ENCODE measurements at places on chromosomes 1 and 21. TPM values are rescaled to one million over a fixed set of nuclear protein-coding genes. Genes with fewer than 3 reads are reported as not detected.

DNA sequence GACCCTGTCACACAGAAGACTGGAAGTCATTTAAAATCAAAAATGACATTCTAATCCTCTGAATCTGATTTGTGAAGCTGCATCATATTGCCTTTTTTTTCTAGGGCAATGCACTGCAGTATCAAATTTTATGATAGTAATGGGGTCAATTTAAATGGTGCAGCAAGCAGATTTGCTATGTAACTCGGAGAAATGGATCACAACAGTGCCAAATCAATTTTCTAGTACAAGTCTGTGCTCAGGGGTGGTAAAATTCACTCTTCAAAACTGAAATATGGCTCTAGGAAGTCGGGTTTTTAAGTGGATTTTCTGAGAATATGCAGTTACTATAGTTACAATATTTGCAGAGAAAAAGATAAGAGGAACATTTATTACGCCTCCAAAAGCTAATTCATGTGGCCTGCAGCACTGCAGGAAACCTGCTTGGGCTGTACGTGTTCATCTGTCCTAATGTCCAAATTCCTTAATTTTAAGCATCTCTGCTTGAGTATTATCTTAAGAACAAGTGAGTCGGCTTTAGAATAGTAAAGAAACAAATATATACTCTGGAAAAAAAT, 31.5 kb downstream of the HLCS start:
- H3K4me3 ChIP-seq, result no peak overlapping the region
- peaks cover 45% of the 10 kb centered on the region for H3K36me3 ChIP-seq
- DNase-seq, result no peak
- no peaks in the 10 kb centered on the region for H3K4me1 ChIP-seq
- H3K27me3 ChIP-seq, result no peaks in the 10 kb centered on the region

GRCh38 chr1:204483791-204484190, 10.8 kb downstream of the PIK3C2B start:
- no peak overlapping the region for H3K4me3 ChIP-seq
- no peak overlapping the region for H3K27ac ChIP-seq
- H3K27me3 ChIP-seq, result no peaks in the 10 kb centered on the region
- H3K36me3 ChIP-seq, result no peaks in the 10 kb centered on the region

GRCh38 chr1:108852221-108852975, 4.5 kb downstream of the AKNAD1 start:
- H3K4me3 ChIP-seq, result peak overlapping the region; percentile 17
- H3K36me3 ChIP-seq, result no peaks in the 10 kb centered on the region
- no peak for DNase-seq
- H3K27ac ChIP-seq, result peak overlapping the region; percentile 2
- no peaks in the 10 kb centered on the region for H3K27me3 ChIP-seq

DNA sequence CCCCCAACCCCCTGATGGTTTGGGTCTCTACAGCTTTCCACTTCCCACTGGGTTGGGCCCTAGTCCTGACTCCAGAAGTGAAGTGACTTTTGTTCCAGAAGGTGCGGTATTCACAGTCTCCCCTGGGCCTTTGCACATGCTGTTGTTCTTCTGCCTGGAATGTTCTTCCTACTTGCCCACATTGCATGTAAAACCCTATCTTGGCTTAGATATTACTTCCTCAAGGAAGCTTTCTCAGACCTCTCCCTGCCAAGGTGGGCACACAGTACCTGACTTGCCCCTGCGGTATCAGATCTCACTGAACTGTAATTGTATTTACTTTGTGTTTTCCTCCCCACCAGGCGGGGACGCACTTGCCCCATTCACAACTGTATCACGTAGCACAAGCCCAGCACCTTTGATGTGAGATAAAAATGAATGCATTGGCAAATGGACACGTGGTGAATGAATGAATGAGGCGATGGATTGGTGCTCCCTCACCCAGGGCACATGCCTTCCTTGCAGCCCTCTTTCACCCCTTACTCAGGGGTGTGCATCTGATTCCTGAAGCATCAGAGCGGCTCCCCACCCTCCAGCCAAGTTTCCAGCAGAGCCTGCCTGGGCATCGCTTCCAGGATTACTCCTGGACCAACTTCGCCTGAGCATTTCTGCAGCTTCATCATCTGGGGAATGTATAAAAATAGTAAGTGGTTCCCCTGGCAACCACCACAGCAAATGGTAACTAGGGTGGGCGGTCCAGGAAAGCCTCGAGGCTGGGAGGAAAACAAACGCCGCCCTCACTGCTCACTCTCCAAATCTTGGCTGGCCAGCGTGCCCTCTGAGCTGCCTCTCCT, 19.8 kb downstream of the NENF start:
- no peak for DNase-seq
- H3K36me3 ChIP-seq, result no peaks in the 10 kb centered on the region
- no peak overlapping the region for H3K4me3 ChIP-seq
- peaks cover 36% of the 10 kb centered on the region for H3K4me1 ChIP-seq

- peaks cover 25% of the 10 kb centered on the region for H3K36me3 ChIP-seq
- DNase-seq, result no peak
- H3K4me1 ChIP-seq, result peaks cover 89% of the 10 kb centered on the region
- no peaks in the 10 kb centered on the region for H3K27me3 ChIP-seq
Measured at GRCh38 chr1:36168514-36168913, 12.6 kb downstream of the MAP7D1 start.

- H3K4me3 ChIP-seq, result no peak overlapping the region
- H3K4me1 ChIP-seq, result peaks cover 9% of the 10 kb centered on the region
- H3K36me3 ChIP-seq, result no peaks in the 10 kb centered on the region
Measured at GRCh38 chr1:212221801-212222200, 63.4 kb upstream of the PPP2R5A start.

- no peaks in the 10 kb centered on the region for H3K36me3 ChIP-seq
Measured at GRCh38 chr1:87226341-87226760, 102.3 kb upstream of the LMO4 start.

- H3K4me1 ChIP-seq, result no peaks in the 10 kb centered on the region
- no peaks in the 10 kb centered on the region for H3K36me3 ChIP-seq
- no peaks in the 10 kb centered on the region for H3K27me3 ChIP-seq
- no peak overlapping the region for H3K27ac ChIP-seq
Measured at GRCh38 chr1:51564124-51564523, 45.1 kb upstream of the EPS15 start.

GRCh38 chr1:110612060-110612745, 6.0 kb upstream of the KCNA2 start:
- DNase-seq, result no peak
- H3K27me3 ChIP-seq, result peaks cover 3% of the 10 kb centered on the region
- no peak overlapping the region for H3K4me3 ChIP-seq
- peaks cover 10% of the 10 kb centered on the region for H3K4me1 ChIP-seq

DNA sequence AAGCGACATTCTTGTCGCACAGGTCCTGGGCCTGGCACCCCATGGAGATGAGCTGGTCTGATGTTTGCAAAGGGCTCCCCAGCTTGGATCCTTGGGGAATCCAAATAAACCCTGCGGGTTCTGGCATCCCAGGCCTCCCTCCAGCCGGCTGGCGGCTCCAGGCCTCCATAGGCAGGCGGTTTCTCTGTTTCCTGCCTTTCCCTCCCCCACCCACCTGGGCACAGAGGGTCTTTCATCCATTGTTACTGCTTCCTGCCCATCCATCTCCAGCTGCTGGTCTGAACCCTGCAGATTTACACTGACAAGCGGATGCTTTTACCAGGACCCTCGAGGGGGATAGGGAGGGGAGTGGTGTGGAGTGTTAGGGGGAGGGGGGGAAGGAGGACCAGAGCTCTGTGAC, 39.1 kb upstream of the ID3 start:
- peaks cover 3% of the 10 kb centered on the region for H3K4me1 ChIP-seq
- no peaks in the 10 kb centered on the region for H3K27me3 ChIP-seq
- DNase-seq, result no peak

DNA sequence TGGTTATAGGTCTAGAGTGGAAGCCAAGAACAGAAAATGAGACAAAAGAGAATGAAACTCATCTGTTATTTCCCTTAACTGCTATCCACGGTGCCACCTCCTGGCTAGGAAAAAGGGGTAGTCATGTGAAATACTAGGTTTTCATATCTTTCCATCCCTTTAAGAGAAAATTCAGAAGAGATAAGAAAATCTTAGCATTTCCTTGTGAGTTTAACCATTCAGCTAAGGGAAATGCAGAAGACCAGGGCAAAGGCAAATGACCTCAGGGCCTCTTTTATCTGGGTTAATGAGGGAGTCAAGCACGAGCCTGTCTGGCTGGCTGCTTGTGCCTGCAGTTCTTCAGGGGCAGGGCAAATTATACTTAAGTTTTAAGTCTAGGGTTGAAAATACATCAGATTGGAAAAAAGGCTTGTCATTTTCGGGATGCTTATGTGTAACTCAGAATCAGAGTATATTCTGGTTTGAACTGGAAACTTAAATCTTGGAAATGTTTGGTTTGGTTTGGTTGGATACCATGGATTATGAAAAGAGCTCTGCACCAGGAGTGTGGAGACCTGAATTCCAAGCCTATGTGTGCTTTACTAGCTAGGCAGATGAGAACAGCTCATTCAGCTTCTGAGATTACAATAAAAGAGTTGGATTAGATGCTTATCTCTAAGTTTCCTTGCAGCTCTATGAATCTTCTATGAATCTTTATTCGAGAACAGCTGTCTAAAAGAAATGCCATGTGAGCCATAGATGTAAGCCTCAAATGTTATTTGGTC, 19.9 kb downstream of the NIBAN1 start:
- H3K27me3 ChIP-seq, result no peaks in the 10 kb centered on the region
- DNase-seq, result peak; percentile 19
- H3K4me1 ChIP-seq, result peaks cover 69% of the 10 kb centered on the region
- H3K4me3 ChIP-seq, result no peak overlapping the region
- H3K36me3 ChIP-seq, result no peaks in the 10 kb centered on the region
- H3K27ac ChIP-seq, result peak overlapping the region; percentile 40

GRCh38 chr1:40582116-40582515, 50.7 kb downstream of the ZNF684 start:
- H3K27ac ChIP-seq, result no peak overlapping the region
- DNase-seq, result no peak
- no peak overlapping the region for H3K4me3 ChIP-seq
- no peaks in the 10 kb centered on the region for H3K27me3 ChIP-seq
- H3K36me3 ChIP-seq, result no peaks in the 10 kb centered on the region

DNA sequence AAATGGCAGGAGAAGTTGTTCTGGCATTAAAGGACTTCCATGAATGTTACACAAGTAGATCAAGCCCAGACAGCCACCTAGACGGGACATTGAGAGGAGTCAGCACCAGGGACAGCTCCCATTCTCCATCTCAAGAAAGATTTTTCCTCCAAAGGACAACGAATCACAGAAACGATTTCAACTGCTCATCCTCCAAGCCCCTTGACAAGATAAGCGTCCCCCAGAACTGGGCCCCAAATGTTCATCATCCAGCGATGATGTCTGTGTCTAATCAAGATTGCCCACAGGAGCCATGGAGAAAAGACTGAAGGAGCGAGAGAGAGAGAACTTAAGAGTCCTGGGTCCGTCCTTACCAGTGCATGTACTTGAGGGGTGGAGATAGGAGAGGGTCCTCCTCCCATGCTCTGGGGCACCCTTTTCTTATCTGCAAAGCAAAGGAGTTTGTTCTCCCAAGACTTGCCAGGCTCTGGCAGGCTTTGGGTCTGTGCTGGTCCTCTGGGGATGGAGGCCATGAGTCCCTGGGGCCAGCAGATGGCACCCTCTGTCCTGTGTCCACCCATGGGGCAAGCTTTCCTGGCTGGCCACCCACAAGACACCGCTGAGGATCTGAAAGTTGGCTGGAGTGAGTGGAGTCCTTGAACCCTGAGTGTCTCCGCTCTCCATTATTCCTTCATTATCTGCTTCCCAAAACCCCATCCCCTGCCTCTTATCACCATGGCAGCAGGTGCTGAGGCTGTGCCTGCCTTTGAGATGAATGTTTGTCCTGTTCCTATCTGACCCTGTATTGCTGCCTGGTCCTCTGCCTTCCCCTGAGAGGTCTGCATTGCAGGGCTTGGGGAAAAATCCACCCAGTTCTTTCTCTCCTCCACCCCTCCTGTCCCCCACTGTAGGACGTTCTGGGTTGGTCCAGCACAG, 164.6 kb downstream of the ACTL8 start:
- DNase-seq, result no peak
- H3K27me3 ChIP-seq, result peaks cover 100% of the 10 kb centered on the region
- no peaks in the 10 kb centered on the region for H3K36me3 ChIP-seq
- no peak overlapping the region for H3K27ac ChIP-seq

DNA sequence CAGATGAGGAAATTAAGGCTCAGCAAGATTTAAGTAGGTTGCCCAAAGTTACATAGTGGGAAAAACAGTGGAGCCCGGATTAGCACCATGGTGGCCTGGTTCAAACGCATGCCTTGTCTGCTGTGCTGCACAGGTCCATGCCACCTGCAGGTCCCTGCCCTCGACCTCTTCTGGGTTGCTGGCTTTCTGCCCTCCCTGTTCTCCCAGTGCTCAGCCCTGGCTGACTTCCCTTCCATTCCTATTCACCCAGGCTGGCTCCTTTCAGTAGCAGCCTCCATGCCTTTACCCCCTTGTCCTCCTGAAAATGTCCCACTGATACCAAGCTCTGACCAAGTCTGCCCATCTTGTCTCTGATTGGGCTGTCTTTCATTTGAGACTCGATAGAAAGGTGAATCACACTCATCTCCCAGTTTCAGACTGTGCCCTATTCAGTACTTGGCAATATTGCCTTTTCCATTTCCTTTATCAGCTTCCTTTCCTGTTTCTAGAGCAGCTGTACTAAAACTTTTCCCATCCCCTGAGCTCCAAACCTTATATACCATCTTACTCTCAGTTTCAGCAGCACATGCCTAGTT, 75.8 kb downstream of the ST3GAL3 start:
- no peaks in the 10 kb centered on the region for H3K27me3 ChIP-seq
- H3K4me1 ChIP-seq, result peaks cover 44% of the 10 kb centered on the region
- H3K36me3 ChIP-seq, result no peaks in the 10 kb centered on the region
- H3K27ac ChIP-seq, result no peak overlapping the region

DNA sequence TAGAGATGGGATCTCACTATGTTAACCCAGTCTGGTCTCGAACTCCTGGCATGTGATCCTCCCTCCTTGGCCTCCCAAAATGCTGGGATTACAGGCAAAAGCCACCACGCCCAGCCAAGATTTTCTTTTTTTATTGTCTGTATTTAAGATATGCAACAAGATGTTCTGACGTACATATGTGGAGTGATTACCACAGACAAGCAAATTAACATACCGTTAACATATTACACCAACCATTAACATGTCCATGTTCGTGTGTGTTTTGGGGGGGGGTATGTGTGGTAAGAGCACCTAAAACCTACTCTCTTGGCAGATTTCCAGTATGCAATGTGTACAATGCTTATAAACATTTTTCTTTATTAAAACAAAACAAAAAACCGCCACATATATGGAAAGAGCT, 10.6 kb upstream of the KCNE2 start:
- H3K36me3 ChIP-seq, result no peaks in the 10 kb centered on the region
- no peaks in the 10 kb centered on the region for H3K27me3 ChIP-seq
- H3K4me1 ChIP-seq, result peaks cover 5% of the 10 kb centered on the region
- H3K27ac ChIP-seq, result no peak overlapping the region
- H3K4me3 ChIP-seq, result no peak overlapping the region

Gene PRDM16
- total RNA-seq, result 2.8 TPM

Gene FRRS1
- total RNA-seq, result 5.0 TPM

Gene ERICH3
- total RNA-seq, result not detected

Gene AVPR1B
- not detected for total RNA-seq

Gene CDKN2C
- total RNA-seq, result 31.0 TPM

Gene AGPAT3
- 36.2 TPM for total RNA-seq

Gene LCE2B
- total RNA-seq, result not detected

Gene AADACL4
- total RNA-seq, result not detected

Gene PPIAL4G
- total RNA-seq, result not detected

Gene RPTN
- total RNA-seq, result not detected

Data from esophagus muscularis mucosa (tissue), 4 donors.